Stimulated activated CD4-positive, alpha-beta T cell treated with anti-CD3 and anti-CD28 coated beads, Interleukin-4, amount 100 ng/mL, for 24 hours (primary cell): ENCODE measurements at places on chromosomes 1 and 21.

GRCh38 chr1:177710696-177711620, 258.9 kb downstream of the SEC16B start:
- no peak for DNase-seq

DNA sequence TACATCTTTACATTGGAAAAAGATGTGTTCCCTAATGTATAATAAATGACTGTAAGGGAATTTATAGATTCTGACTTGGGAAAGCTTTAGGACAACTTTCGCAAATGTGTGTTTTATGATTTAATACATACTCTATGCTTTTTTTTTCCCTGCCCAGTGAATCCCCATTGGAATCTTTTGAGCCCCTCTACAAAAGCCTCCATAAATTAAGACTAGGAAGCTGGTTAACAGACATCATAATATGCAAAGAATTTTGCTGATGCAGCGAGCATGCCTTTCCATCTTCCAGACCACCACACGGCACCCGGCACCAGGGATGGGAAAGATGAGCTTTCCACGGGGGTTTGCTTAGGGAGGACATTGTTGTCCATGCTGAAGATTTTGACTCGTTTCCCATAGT, 156.1 kb upstream of the IVNS1ABP start:
- DNase-seq, result no peak

- DNase-seq, result peak; percentile 65
These were observed 19.8 kb upstream of the MUTYH start for GRCh38 chr1:45359882-45360513.

- no peak for DNase-seq
These were observed 109.9 kb downstream of the CASZ1 start for GRCh38 chr1:10686404-10687040.

DNA sequence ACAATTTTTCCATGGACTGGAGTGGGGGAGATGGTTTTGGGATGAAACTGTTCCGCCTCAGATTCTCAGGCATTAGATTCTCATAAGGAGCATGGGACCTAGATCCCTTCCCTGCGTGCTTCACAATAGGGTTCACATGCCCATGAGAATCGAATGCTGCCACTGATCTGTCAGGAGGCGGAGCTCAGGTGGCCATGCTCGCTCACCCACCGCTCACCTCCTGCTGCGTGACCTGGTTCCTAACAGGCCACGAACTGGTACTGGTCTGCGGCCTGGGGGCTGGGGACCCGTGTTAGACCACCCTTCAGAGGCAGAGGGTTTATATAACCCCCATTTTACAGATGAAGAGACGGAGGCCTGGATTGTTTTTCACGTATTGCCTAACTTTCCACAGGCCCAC, 16.3 kb upstream of the SRSF4 start:
- DNase-seq, result no peak

DNA sequence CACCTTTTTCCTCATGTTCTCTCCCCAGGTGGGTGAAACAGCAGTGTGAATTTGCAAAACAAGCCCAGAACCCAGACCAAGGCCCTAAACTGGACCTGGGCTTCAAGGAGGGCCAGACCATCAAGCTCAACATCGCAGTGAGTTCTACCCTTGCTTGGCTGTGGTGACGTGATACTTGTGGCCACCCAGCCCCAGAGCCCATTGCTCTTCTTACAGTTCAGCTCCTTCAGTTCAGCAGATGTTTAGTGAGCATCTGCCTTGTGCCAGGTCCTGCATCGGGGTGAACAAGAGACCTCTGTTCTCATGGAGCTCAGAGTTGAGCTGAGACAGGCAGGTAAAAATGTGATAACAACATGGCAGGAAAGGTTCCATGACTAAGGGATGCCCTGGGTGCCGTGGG, 8.5 kb downstream of the NECAP2 start:
- no peak for DNase-seq

GRCh38 chr1:20634594-20635084, 1.4 kb downstream of the PINK1 start:
- DNase-seq, result no peak

- DNase-seq, result no peak
These were observed 38.6 kb upstream of the WLS start for GRCh38 chr1:68270951-68271350.

GRCh38 chr1:238592621-238593020, 701.9 kb upstream of the ZP4 start:
- no peak for DNase-seq

- DNase-seq, result no peak
These were observed 189.7 kb downstream of the RERE start for GRCh38 chr1:8627728-8628127.

DNA sequence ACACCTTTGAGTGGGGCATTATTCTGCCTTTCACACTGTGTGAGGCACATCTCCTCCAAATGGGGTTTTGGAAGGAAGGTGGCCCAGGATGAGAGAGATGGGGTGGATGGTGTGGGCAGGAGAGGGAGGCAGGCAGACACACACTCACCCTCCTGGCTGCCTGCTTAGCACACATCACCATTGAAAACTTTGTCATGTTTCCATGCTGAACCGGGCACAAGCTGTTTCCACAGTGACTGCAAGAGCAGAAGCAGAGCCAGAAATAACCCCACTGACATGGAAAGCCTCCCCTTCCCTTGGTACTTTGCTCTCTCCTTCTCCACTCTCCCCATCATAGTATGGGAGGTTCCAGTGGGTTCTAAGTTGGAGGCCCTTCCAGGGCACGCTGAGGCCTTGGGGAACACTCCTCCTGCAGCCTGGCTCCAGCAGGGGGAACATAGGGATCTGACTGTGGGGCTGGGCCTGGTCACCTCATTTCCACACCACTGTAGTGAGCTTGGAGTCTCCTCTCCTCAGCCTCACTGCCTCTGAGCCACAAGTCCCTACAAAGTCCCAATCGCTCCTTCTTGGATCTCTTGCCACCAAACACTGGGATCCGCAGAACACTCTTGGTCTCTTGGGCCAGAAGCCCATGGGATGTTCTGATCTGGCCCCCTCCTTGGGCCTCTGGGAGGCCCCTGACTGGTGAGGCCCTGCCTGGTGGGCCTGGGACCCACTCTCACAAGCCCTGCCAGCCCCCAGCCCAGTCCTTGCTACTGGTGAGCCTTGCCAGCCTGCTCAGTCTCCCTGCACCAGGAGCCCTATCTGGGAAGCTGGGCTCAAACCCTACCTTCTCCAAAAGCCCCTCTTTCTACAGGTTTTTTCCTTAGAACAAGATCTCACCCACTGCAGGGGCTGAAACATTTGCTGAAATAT, 163.0 kb upstream of the EDN2 start:
- no peak for DNase-seq

DNA sequence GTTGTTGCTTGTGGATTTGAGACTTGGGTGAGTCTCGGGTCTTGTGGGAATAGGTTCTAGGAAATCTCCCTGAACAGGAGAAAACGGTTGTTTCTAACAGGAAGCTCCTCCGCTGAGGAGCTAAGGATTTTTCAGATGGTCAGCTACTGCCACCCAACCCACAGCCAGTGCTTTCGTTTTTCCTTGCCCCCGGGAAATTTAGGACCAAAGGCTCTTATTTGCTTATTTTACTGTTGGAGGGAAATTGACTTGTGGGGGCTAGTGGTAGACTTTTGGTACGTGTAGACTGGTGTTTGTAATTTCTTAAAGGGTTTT, 792 bp downstream of the SNX7 start:
- no peak for DNase-seq

DNA sequence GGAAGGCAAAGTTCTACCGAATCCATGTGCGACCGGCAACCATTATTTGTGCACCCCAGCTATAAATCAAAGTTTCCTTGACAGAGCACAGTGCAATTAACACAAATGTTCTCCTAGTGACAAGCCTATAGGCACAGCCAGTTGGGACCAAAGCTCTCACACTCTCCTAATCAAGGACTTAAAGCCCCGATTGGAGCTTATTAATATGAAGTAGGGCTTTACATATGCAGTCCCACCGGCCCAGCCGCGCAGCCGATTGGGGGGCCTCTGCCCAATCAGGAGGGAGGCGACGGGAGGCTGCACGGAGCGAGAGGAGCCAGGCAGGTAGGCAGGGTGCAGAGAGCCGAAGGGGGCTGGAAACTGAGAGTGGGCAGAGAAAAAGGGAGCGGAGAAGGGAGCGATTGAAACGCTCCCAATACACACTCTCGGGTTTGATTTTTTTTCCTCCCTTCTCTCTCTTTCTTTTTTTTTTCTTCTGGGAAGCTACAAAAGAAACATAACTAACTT, at the start of gene ESRRG:
Gene ESRRG (minus strand): TSS at position 156 of the 507 bp plus-strand sequence. CDS start 130 bp downstream, at position 26.
- DNase-seq, result no peak
